Stomach (tissue), 19 donors: ENCODE measurements at places on chromosomes 2 and 18. TPM values are rescaled to one million over a fixed set of nuclear protein-coding genes. Genes with fewer than 3 reads are reported as not detected.

GRCh38 chr2:102950371-102950946 lies 188.6 kb downstream of the TMEM182 start:
- H3K27me3 ChIP-seq: no peaks in the 10 kb centered on the region
- no peak overlapping the region for H3K27ac ChIP-seq
- no peak overlapping the region for H3K4me3 ChIP-seq
- no peak for DNase-seq
- no peaks in the 10 kb centered on the region for H3K36me3 ChIP-seq
- no peaks in the 10 kb centered on the region for H3K4me1 ChIP-seq

DNA sequence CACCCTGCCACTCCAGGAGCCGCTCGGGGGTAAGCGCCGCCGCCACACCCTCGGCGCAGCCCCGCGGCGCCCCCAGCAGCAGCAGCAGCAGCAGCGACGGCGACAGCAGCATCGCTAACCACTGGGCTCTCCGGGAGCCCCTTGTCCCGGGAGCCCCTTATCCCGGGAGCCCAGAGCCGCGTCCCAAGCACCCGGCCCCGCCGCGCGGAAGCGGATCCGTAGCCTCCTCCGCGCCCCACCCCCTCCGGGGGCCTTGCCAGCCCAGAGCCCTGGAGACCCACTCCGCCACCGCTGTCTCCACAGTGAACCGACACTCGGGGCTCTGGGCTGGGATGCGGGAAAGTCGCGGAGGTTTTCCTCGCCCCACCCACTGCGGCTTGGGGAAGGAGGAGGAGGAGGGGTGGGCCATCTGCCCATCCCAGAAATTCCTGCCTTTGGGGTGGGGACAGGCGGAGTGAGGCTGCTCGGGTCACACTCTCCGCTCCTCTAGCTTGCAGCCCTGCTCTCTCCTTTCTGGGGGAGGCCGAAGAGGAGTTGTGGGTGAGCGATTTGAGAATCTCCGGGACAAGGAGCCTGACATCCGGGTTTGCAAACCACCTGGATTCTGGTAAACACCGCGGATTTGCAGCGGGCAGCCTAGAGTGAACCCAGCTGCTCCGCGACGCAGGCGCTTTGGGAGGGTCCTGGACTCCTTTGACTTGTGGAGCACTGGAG lies at the start of gene PLA2R1:
TSS of gene PLA2R1 (minus strand) at position 324 of the 714 bp plus-strand sequence. CDS start at position 112, 212 bp downstream.
- peak within 1 kb of the TSS; percentile 52 for H3K27ac ChIP-seq
- DNase-seq: peak; percentile 34
- H3K36me3 ChIP-seq: no peaks in the 10 kb centered on the region
- peak within 1 kb of the TSS; percentile 86 for H3K4me3 ChIP-seq

DNA sequence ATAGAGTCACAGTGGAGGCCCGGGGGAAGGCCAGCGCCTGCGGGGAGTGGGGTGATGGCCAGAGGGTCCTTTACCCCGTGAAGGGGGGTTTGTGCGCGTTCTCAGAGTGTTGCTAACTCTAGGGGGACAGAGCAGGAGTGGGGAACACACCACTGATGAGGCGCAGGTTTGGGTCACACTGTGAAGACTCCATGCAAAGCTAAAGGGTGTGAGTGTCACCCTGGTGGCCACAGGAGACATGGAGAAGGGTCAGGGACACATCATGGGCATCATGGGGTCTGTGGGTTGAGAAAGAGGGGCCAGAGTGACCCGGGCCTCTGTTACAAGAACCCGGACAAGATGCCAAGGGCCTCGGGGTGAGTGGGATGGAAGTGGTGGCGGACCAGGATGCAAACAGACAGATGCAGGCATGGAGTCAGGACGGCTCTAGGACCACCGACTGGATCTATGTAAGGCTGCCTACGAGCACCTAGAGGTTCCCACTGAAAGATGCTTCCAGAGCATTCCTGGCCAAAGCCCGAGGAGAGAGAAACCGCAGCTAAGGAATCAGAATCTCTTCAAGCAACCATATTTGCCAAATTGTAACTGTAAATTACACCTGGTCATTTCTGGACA lies 84.3 kb downstream of the PXDN start:
- H3K36me3 ChIP-seq: peaks cover 67% of the 10 kb centered on the region
- H3K27ac ChIP-seq: no peak overlapping the region
- DNase-seq: peak; percentile 24
- peaks cover 4% of the 10 kb centered on the region for H3K27me3 ChIP-seq
- H3K4me3 ChIP-seq: no peak overlapping the region

ZC3H8 gene
- total RNA-seq: 117 TPM

ACYP2 gene
- 8.0 TPM for total RNA-seq

HOXD8 gene
- not detected for total RNA-seq

DPYSL5 gene
- not detected for total RNA-seq
